ENCODE measurements at places on chromosomes 6 and 20.

- no peak for DNase-seq
These were observed 17.6 kb upstream of the C20orf144 start for GRCh38 chr20:33644313-33645071.

- no peak for DNase-seq
These were observed 139.4 kb downstream of the CARMIL1 start for GRCh38 chr6:25418454-25419052.

- DNase-seq, result no peak
These were observed 27.9 kb downstream of the STK38 start for GRCh38 chr6:36519352-36519751.

- DNase-seq, result peak; percentile 86
These were observed 274.3 kb downstream of the COL12A1 start for GRCh38 chr6:74931558-74931957.

DNA sequence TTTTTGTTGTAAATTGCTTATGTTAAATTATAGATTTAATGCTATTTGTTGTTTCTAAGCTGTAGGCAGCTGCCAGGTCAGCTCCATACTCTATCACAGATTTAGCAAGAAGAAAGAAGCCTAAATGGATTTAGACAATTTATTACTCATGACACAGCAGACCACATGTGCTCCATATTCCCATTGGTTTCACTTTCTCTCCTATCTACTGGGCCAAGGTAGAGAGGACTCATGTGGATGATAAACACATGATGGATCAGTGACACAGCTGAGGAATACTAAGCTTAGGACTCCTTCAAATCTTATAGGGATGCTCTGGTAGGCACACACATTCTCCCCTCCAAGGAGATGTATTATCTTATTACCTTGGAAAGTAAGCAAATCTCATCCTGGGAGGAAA lies 553.0 kb upstream of the ADGRB3 start:
- no peak for DNase-seq
